Heart right ventricle (tissue), 16 donors: ENCODE measurements at places on chromosomes 7 and 10.

GRCh38 chr7:133613250-133613790, 360.4 kb downstream of the EXOC4 start:
- DNase-seq: no peak

GRCh38 chr10:109963439-109963838, 40.1 kb upstream of the XPNPEP1 start:
- DNase-seq: no peak

GRCh38 chr10:116728526-116729096, 13.8 kb downstream of the HSPA12A start:
- DNase-seq: no peak

GRCh38 chr7:118022546-118022945, 149.3 kb upstream of the CTTNBP2 start:
- DNase-seq: no peak
